ENCODE measurements at places on chromosomes 6 and 20. TPM values are rescaled to one million over a fixed set of nuclear protein-coding genes. Genes with fewer than 3 reads are reported as not detected.

MMP24 gene
- polyA plus RNA-seq: 0.43 TPM

HCRTR2 gene
- not detected for polyA plus RNA-seq

KIAA1755 gene
- polyA plus RNA-seq: not detected

BYSL gene
- 28.6 TPM for polyA plus RNA-seq

SPINT4 gene
- not detected for polyA plus RNA-seq

ROS1 gene
- polyA plus RNA-seq: not detected

GRCh38 chr6:1569377-1569776, 40.3 kb upstream of the FOXC1 start:
- DNase-seq: no peak

DNA sequence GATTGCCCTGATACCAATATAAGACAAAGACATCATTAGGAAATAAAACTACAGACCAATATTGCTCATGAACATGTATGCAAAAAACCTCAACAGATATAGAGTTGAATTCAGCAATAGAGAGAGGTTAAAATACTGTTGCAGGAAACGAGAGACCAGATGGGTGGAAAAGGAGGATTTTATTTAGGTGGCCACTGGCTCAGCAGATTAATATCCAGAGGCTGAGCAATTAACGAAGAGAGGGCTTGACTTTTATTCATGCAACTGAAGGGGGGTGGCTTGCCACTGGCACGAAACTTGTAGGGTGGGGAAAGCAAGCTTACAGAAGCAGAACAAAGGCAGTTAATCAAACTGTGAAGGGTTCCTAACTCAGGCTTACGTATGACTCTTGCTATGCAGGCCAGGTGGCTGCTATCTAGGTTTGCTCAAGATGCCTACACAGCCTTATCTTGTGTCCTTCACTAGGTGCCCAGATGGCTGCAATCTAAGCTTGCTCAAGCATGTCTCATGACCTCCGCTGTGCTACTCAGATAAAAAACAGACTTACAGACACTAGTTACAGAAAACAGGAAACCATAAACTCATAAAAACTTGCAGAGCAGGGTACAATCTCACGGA, 126.4 kb downstream of the MMUT start:
- DNase-seq: no peak

DNA sequence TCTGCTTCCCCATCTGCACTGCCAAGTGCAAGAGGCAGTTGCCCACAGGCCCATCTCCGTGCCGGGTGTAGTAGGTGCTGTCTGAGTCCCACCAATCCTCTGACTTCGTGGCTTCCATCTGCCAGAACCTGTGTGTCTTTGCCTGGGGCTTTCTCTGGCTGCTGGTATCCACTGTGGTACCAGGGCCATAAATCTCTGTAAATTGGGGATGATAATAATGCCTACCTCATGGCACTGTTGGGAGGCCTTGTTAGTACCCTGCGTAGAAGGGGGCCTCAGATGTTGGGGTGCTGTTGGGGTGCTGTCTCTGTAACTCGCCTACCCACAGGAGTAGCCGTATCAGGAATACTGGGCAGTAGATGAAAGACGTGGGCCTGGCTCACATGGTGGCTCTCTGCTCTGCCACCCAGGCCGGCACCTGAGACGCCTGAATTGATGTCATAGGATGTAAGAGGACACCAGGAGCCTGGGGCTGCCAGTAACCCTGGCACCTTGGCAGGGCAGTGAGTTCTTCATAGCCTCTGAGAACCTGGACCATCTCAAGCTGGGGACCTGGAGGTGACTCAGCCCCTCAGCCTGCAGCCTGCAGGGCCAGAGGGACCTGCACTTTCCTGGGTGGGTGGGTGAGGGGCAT, 94.1 kb upstream of the RNF24 start:
- no peak for DNase-seq

- DNase-seq: no peak
These were observed 147.8 kb downstream of the EDN3 start for GRCh38 chr20:59448196-59448595.

GRCh38 chr6:124928851-124929250, 33.4 kb upstream of the RNF217 start:
- DNase-seq: no peak

DNA sequence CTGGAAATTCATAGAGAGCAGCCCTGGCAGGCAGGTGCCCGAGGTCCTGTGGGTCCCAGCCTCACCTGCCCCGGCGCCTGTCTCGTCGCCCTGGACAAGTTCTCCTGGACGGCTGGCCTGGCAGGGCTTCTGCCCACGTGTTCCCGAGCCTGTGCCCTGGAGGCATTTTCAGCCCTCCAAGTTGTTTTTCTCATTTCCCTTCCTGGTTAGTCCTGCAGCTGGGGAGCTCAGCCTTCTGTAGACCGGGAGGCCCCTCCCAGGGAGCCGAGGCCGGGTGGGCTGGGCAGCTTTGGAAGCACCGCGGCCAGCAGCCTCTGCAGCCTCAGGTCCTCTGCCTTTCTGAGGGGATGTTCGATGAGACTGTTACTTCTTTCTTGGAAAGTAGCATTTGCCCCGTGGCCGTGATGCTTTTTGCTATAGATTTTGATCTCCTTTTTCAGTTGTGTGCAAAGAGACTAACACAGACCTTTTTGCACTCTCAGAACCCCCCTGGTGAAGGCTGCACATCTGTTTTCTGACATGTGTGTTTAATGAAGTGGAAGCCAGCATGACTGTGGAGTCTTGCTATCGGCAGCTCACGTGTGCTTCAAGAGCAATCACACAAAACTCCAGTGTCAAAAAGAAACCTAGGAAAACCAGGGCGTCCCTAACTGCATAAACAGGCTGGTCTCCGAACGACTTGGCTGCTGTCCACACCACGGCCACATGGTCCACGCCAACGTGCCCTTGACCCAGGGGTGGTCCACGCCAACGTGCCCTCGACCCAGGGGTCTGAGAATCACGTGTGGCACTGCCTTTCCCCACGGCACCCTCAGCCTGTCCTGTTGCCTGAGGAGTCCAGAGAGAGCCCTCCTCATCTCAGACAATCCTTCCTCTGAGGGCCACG, 207.5 kb downstream of the SMOC2 start:
- DNase-seq: no peak

GRCh38 chr20:61405007-61405406, 152.9 kb downstream of the CDH4 start:
- no peak for DNase-seq

GRCh38 chr6:44645276-44645675, 257.8 kb downstream of the CDC5L start:
- DNase-seq: no peak

- no peak for DNase-seq
These were observed 299.1 kb upstream of the PRDM1 start for GRCh38 chr6:105786890-105787655.

DNA sequence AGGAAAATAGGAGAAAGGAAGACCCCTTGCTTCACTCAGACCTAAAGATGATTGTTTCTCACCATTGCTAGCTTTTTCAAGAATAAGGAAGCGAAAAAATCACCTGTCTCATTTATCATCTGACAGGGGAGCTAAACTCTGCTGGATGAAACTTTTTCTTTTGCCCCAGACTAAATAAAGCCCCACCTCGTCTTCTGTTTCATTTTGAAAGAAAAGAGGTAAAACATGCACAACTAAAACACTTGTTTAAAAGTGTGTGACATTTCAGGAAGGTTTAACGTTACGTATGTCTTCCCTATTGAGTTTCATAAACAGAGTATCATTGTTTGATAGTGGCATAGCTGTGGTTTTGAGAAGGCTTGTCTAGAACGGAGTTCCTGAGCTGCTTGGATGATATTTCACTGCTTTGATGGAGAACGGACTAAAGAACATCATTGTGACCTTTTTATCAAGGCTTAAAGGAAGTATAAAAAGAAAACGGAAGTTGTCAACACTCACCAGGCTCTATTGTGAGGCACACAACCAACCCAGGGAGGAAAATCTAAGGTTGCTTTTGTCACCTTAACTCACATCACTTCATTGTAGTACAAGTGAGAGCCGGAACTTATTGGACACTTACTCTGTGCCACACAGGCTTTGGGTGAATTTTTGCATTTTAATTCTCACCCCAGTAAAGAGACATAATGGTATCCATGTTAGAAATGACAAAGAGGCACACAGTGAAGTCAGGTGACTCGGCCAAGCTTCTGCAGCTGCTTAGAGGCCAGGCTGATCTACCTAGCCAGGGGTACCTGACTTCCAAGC, 29.5 kb downstream of the TSHZ2 start:
- no peak for DNase-seq

DNA sequence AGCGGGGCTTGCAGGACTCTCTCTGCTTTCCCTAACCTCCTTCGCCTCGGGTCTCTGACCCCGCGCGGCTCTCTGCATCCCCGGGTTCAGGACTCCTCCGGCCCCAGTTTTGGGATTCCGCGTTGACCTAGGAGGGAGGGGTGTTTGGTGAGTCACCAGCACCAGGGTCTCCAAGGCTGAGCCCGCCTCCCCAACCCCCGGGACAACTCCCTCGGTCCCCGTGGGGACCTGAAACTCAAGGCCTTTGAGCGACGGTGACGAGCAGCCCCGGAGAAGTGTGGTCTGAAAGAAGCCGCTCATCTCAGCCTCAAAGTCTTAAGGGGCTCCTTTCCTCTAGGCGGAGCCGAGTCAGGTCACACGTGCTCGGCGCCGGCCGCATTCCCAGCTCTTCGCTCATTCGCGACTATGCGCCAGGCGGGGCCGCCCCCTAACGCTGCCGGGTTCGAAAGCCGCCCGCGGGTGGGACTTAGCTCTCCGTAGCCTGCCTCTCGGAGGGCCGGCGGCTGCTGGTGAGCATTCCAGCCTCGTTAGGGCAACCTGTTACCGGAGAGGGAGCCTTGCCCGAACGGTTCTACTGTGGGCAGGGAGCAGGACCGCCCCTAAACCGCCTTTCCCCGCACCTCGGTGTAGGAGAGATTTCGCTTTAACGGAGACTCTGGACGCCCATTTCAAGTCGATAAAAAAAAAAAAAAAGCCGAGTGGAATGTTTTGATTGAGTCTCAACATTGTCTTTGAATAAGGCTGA, 3.0 kb upstream of the PRDM13 start:
- no peak for DNase-seq

DNA sequence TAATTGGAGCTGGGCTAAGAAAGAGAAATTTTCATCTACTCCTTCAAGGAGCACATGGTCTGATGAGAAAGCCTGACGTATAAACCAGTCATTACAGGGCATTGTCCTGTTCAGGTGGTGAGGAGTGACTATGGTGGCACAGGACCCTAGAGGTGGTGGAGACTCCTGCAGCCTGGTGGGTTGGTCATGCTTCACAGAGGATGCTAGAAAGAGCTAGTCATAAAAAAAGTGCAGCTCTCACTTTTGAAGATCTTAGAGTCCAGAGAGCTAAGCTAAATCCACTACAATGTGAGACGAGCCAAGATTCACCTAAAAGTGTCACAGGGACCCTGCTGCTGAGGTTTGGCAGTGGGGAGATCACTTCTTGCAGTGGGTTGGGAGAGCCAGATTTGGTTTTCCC, 9.8 kb upstream of the ZNF831 start:
- no peak for DNase-seq
